Activated naive CD4-positive, alpha-beta T cell treated with anti-CD3 and anti-CD28 coated beads, Interleukin-2, amount 50 U/mL, for 16 hours (primary cell): ENCODE measurements at places on chromosomes 11 and 22.
A peak's percentile ranks its signal among the peaks of the same experiment; 100 is the strongest.

GRCh38 chr11:121892131-121892681, 223.8 kb downstream of the BLID start:
- DNase-seq = no peak

- no peak for DNase-seq
Measured at GRCh38 chr11:47329987-47330931, 22.2 kb downstream of the MYBPC3 start.

DNA sequence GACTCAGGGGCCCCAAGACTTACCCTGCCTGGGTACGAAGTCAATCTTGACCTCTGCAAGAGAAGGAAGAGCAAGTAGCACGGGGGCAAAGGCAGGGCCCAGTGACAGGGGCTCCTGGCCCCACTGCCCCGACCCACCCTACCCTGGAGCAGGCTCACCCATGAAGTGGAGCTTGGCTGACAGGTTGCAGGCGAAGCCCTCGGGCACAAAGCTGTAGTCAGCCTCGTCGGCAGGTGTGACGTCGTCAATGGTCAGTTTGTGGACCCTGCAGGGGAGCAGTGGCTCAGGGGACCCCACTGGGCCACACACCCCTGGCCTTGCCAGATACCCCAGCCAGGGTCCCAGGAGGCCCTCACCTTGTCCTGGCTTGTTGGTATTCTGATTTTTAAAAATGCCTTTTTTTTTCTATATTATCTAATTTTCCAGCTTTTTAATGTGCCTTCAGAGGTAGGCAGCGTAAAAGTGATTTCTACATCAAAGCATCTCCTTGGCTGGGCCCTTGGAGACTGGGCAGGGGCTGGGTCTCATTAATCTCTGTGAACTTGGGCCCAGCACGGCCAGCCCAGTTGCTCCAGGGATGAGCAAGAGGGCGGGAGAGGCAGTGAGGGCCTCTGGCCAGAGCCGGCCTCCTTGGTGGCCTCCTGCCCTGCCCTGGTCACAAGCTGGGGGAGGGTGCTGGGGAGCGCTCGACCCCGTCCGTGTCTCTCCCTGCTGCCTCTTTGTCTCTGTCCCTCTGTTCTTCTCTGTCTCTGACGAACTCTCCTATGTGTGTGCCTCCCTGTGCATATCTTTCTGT, 11.3 kb downstream of the MYBPC3 start:
- no peak for DNase-seq

- DNase-seq = no peak
Measured at GRCh38 chr11:64960719-64961118, 11.2 kb downstream of the MAJIN start.

DNA sequence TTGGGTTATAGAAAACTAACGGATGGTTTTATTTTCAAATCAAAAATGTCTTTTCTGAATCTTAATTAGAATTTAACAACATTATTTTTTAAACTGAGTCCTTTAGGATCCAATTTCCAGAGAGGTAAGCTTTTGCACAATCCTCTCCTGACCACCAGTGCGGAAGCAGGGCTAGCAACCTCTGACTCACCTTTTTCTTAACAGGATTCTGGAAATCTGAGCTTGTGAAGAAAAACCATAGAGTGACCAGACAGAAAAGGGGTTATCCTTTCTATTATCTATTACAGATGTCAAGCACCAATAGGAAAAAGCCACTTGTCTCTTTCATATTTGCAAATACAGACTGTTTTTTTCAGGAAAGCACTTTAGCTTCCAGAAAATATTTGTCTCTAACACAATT, 25.3 kb downstream of the ALG9 start:
- no peak for DNase-seq

DNA sequence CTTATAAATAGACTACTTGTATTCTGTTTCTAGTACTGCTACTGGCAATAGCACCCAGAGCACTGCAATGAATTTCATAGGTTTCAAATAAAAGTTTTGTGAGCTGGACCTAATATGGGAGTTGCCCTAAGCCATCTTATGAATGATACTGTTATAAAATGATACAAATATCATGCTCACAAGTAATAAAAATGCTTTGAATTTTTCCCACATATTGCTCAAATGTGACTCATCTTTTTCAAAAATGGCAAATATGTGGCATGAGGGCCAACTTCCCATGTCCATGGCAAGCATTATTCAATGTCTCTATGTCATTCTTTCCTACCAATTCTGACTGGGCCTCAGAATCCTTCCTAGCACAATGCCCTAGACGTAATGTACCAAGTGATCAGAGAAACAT, 137.6 kb downstream of the TRPC6 start:
- no peak for DNase-seq

- no peak for DNase-seq
Measured at GRCh38 chr11:134611537-134611936, 199.5 kb upstream of the B3GAT1 start.

DNA sequence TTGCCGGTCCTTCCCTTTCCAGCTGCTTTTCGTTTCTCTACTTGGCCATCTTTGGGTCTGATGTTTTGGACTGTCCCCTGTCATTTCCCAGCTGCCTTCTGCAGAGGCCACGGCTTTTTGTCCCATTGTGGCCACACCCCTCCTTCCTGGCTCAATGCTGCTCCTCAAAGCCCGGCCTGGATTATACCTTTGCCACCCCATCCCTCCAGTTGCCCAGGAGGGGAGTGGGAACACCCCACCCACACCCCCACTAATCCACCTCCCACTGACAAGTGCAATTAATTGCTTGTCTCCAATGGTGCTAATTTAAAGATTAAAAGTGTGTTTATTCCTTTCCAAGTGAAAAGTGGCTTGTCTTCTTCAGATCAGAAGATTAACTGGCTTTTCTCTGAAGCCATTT, 34.2 kb upstream of the CSNK2A3 start:
- DNase-seq = no peak

DNA sequence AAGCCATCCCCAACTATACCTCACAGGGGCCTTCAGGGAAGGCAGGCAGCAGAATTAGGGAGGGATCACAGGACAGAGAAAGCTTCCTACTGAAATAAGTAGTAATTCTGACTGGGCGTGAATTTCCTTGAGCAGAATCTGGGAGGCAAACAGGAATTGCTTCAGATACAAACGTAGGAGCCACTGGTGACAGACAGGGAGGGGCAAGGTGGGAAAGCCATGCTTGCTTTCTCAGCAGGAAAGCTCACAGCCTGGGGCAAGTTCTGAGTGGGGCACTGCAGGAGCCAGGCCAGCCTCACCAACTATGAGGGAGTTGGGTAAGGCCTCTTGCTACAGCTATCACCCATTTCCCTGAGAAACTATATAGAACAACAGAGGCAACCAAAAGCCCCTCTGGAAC, 43.6 kb downstream of the ARHGAP32 start:
- no peak for DNase-seq

- DNase-seq = no peak
Measured at GRCh38 chr11:118715837-118716260, 36.4 kb upstream of the TREH start.

- DNase-seq = no peak
Measured at GRCh38 chr11:112363527-112363926, 102.9 kb upstream of the PLET1 start.

DNA sequence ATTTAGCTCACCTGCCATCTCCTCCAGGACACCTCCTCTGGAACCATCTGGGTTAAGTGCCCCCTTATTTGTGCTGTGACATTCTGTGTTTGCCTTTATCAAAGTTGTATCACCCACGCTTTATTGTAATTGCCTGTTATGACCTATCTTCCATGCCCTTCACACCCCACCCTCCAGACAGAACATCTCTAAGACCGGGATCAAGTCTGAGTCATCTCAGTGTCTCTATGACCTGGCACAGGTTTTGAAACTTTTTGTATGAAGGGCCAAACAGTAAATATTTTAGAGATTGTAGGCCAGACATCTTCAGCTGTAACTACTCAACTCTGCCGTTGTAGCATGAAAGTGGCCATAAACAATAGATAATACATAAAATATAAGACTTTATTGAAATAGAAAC, 161.8 kb downstream of the SPON1 start:
- no peak for DNase-seq

DNA sequence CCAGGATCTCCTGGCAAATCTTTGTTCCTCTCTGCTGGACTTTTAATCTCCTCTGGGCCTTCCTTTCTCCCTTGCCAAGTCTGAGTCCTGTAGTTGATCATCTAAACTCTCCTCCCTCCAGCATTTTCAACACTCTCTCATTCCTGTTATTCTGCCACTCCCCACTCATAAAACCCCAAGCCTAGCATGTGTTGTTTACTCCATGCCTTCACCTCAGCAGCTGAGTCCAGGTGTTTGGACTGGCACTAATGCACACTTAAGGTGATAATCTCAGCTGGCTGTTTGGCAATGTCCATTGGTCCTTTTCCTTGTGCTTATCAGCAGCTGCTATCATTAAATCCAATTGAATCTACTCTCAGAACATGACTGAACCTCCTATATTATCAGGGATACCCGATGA, 876.8 kb upstream of the TENM4 start:
- DNase-seq = no peak

GRCh38 chr22:46201059-46201757, 48.9 kb downstream of the CDPF1 start:
- DNase-seq = no peak

GRCh38 chr11:98572941-98573340, 447.8 kb upstream of the CNTN5 start:
- no peak for DNase-seq

- DNase-seq = peak; percentile 66
Measured at GRCh38 chr22:41862530-41863266, 29.8 kb downstream of the SREBF2 start.

DNA sequence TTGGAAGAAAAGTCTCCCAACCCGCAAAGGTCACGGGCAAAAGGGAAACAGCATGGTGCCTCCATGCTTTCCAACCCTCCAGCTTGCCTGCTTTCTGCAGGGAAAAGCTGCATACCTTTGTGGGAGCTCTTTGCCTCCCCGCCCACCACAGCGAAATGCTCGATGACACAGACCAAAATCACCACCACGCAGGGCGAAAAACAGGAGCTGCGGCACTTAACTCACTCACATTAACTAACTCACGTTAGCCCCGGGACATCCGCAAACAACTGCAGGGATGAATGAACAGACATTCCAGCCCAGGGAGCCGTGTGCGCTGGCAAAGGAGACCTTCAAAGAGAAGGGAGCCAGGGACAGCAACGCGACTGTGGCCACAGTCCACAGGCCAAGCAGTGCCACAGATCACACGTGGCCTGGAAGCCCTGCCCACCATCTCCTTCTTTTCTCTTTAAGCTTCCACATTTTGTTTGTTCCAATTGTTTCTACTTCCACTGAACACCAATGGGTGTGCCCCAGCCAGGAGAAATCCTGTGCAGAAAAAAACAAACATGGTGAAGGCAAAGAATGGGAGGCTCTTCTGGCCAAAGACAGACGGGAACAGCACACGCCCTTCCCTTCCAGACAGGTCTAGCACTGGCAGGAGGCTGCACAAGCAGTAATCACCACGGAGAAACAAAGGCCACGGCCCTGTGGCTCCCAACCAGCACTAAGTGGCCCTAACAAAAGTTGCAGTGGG, 39.3 kb downstream of the DUSP8 start:
- no peak for DNase-seq

- DNase-seq = no peak
Measured at GRCh38 chr11:76824083-76824939, 36.4 kb upstream of the ACER3 start.

DNA sequence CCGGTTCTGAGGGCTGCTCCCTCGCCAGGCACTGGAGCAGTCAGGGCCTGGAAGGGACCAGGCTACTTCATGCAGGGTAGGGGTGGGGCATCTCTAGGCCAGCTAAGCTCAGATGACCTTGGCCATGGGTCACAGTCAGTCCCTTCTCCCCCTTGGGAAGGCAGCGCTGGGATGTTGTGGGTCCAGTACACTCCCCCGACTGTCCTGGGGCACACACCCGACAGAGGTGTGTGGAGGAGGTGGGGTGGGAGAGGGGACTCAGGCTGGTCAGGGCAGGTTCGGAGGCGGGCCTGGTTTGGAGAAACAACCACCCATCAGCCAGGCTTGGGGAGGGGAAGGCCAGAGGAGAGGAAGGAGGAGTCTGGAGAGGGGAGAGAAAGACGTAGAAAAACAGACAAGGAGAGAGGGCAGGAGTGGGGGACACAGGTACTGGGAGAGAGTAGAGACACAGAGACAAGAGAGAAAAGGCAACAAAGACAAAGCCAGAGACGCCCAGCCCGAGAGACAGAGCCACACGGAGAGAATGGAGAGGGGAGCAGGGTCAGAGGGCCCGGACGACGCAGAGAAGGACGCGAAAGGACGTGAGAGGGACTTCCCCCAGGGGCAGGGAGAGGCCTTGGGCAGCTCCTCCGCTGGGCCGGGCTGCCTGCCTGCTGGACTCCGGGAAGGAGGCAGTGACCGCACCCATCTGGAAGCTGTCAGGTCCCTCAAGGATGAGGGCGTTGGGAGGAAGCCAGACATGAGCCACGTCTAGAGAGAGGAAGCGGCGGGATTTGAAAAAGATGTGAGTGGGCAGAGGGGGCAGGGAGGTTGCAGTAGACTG, 30.6 kb upstream of the TSKU start:
- DNase-seq = no peak

DNA sequence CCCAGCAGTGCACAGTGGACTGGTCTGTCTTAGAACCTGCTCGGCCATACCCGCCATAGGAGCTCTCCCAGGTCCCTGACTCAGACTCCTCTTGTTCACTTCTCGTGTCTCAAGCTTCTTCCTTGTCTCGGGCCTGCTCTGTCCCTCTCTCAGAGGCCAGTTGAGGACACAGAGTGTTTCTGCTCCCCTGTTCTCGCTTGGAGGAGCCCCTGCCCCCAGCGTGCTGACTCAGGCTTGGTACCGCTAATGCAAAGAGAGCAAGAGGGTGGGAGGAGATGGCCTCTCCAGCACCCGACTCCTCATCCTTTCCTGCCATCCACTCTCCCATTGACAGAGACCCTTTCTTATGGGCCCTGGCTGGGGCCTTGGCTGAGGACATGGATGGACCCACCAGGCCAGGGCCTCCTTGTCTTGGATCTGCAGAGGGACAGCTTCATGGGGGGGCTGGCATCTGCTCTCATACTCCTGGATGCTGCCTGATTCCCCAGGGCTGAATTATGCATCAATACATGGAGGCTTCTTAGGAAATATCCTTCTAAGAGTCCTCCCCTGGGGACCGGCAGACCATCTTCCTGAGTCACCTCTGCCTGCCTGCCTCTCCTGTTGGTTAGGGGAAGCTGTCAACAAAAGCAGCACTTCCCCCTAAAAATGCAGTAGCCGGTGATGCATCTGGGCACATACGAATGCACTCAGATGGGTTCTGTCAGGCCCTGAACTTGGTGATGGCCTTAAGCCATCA, 15.9 kb downstream of the TSPAN18 start:
- no peak for DNase-seq

DNA sequence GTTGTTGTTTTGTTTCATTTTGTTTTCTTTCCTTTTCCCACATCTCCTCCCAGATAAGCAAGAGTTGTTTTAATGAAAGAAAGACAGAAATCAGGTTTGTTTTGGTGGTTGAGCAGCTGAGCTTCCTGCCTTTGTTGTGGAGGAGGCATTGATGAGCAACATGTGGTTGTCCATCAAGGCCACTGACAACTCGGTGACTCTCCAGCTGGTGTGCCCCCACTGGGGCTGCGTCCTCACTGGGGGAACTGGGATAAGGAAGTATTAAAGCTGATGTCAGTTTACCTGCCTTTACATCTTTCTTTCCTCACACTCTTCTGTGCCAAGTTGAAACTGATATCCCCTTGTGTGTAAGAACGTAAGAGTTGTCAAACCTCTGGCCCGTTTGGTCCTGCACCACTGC, 5.9 kb downstream of the VPS26B start:
- no peak for DNase-seq

GRCh38 chr11:70303070-70303469, 32.6 kb downstream of the PPFIA1 start:
- no peak for DNase-seq
